ENCODE measurements at places on chromosomes 11 and 22.
A peak's percentile ranks its signal among the peaks of the same experiment; 100 is the strongest.

DNA sequence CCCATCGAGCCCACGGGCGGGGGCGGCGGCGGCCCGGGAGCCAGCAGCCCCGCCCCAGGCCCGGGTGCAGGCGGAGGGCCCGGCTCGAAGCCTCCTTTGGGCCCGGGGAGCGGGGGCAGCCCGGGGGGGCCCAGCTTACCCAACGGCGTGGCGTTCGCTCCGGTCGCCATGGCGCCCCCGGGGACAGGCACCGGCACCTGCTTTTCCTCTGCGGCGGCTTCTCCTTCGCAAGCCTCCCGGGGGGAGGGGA is 194 bp downstream of the SF1 start:
- DNase-seq: no peak

- no peak for DNase-seq
These were observed 939.0 kb downstream of the BRD1 start for GRCh38 chr22:48888466-48889208.

GRCh38 chr11:111960916-111961315 is 23.8 kb downstream of the DIXDC1 start:
- no peak for DNase-seq

DNA sequence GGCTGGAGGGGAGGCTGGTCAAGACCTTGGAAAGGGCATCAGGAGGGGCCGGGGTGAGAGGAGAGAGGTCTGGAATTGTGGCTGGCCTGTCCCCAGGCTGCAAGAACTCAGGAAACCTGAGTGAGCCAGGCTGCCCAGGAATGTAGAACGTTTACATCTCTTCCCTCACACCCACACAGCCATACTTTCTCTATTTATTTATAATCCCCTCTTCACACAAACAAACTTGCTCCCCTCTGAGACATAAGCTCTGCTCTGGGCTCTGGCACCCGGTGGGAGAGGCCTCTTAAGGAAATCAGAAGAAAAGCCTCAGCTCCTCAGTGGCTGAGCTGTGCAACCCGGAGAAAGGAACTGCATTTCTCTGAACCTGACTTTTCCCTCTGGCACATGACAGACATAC is 5.5 kb downstream of the CHRDL2 start:
- no peak for DNase-seq

- DNase-seq: no peak
These were observed 2.2 kb upstream of the TMPRSS13 start for GRCh38 chr11:117931331-117931950.

DNA sequence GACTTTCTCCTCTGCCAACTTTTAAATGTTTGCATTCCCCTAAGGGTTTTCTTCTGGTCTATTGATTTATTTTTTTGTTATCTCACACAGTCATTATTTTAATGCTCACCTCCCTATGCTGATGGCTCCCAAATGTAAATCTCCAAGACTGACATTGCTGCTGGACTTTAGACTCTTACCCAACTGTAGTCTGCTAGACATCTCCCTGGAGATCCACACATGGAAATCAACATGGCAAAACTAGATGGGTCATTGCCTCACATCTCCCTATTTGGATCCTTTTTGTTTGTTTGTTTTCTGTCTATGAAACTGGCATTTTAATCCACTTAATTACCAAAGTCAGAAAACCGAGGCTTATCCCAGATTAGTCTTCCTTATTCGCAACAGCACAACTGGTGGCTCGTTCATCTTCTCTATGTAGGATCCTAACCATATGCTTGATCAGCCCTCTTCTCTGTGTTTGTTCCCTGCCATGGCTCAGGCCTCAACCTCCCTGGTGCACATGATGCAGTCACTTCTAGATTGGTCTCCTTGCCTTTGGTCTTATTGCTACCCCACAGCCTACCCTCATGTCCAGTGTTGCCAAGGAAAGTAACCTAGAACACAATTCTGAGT is 37.3 kb downstream of the SC5D start:
- DNase-seq: no peak

GRCh38 chr22:44752285-44753188 is at the start of gene ARHGAP8:
Gene ARHGAP8, plus strand, starts transcription at chr22:44752575. Its CDS starts 33,953 bp downstream, at chr22:44786528.
- no peak for DNase-seq

- no peak for DNase-seq
These were observed 328.8 kb downstream of the MIAT start for GRCh38 chr22:26985931-26986782.

DNA sequence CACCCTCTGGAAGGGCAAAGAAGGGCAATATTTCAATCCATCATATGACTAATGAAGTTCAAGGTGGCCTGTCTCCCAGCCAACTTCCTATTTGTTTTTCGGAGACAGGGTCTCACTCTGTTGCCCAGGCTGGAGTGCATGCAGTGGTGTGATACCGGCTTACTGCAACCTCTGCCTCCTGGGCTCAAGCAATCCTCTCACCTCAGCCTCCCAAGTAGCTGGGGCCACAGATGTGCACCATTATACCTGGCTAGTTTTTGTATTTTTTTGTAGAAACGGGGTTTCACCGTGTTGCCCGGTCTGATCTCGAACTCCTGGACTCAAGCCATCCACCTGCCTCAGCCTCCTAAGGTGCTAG is 13.4 kb downstream of the ABTB2 start:
- DNase-seq: no peak

GRCh38 chr22:25964961-25965730 is 204.1 kb upstream of the SEZ6L start:
- no peak for DNase-seq

DNA sequence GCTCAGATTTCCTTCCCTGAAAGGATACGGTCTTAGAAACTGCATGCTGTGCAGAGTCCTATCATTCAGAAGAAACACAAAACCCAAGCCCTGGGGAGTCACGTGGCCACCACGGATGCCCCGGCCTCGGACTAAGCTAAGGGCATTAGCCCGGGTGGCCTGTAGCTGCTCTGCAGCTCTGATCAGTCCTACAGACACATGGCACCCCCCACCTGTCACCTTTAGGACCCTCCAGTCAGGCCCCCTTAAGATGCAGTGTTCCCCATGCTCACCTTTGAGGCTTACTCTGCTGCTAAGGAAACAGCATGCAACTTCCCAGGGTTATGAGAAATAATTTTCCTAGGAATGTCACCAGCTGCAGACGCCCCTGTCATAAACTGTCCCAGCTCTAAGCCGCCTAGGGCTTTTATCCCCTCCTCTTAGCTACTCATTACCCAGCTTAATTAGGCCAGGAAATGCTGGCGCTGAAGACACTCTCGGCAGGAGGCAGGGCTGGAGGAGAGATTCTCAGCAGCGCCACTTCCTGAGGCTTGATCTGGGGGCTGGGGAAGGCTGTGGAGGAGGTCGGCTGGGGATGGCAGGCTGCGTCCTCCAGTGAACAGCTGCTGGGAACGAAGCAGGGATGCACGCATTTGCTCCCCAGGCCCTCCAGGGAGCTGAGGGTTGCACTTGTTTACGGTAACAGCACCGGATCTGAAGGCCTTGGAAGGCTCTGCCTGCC is 47.2 kb upstream of the ADA2 start:
- peak; percentile 16 for DNase-seq

DNA sequence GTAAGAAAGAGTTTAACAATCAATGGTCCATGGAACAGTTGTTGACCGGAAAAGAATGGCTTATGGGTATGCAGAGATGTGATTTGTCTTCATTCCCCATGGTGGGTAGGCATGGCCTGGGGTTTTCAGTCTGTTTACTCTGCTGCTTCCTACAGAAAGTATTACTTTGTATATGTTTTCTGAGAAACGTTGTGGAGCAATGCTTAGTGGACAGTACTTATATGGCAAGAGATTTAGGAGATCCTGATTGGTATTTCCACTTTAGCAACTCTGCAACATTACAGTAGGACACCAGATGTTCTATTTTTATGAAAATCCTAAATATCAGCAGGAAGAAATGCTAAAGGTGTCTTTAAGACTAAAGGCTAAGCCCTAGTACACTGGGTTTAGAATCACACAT is 309.1 kb downstream of the AASDHPPT start:
- DNase-seq: no peak

DNA sequence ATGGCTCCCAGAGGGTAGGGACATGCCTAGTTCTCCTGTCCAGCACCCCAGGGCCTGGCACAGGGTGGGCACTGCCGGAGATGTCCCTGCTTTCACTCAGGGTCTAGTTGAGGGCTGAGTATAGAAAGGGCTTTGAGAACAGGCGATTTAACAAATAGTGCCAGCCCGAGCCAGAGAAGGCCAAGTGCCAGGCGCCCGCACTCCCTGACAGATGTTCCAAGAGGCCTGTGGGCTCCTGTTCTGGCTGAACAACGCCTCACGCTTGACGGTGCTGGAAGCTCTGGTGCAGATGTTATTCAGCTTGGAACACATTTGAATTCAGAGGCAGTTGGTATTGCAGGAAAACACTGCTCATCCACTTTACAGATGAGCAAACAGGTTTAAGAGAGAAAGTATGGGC is 46.5 kb downstream of the NFAM1 start:
- no peak for DNase-seq

GRCh38 chr11:88590361-88590760 is 252.8 kb upstream of the CTSC start:
- DNase-seq: no peak

DNA sequence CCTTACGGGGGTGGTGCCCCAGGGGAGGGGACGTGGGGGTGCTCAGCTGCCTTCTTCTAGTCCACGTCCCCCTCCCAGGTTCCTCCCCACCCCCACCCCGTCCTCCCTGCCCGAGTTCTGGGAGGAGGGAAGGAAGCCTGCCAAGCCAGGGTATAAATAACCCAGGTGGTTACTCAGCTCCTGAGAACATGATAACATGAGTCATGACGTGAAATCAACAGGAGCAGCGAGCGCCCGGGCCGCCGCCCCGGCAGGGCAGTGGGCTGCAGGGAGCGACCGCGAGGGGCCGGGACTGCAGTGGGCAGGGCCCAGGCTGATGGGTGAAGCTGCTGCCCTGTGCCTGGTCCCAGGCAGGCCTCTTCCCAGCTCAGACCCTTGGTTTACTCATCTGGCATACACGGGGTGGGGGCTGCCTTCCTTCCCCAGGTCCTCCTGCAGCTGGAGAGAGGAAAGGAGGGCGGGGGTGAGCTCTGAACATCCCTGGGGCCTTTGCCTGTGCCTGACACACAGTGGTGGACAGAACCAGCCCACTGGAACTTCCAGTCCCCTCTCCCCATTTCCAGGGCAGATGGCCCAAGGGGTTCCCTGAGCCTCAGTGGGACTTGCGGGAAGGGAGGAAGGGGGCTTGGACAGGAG is 8.8 kb upstream of the PDGFB start:
- DNase-seq: no peak

DNA sequence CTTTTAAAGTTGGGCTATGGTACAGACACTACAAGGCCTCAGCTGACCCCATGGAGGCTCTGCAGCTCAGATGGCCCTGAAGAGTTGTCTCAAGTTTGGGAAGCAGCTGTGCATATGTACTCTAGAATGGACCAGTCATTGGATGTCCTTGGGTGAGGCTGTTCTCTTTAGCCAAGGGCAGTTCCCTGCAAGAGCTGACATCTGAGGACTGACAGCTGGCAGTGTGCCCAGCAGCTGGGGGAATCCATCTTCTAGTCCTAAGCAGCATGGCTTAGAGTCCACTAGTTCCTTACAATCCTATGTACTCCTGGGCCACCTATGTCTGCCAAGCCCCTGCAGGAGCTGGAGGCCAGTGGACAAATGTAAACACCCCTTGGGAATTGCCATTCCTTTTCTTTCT is 76.5 kb downstream of the C11orf91 start:
- DNase-seq: no peak

DNA sequence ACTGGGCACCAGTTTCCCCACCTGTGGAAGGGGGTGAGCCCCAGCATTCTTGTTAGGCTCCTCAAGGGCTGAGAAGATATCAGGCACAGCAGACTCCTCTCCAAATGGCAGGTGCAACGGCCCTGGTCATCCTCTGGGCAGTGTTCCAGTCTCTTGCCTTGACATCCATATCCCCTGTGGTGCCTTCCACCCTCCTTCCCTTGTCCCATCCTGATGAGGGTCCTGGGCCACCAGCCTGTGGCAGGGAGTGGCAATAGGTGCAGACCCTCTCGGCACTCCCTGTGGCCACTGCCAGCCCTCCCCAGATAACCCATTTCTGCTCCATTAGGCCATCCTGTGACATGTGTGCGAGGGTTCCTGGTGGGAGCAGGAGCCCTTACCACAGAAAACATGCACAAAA is 78.8 kb upstream of the NECTIN1 start:
- DNase-seq: no peak

GRCh38 chr11:69611548-69612526 is 29.1 kb upstream of the CCND1 start:
- DNase-seq: no peak

GRCh38 chr11:119426142-119426541 is 3.2 kb upstream of the THY1 start:
- no peak for DNase-seq

GRCh38 chr11:86551288-86552092 is 120.9 kb downstream of the ME3 start:
- no peak for DNase-seq

All from stimulated activated CD4-positive, alpha-beta T cell treated with anti-CD3 and anti-CD28 coated beads, Interleukin-4, amount 100 ng/mL, for 1 hour (primary cell).